ENCODE measurements at places on chromosomes 4 and X. TPM values are rescaled to one million over a fixed set of nuclear protein-coding genes. Genes with fewer than 3 reads are reported as not detected.

Gene PNMA6E
- total RNA-seq, result not detected

DNA sequence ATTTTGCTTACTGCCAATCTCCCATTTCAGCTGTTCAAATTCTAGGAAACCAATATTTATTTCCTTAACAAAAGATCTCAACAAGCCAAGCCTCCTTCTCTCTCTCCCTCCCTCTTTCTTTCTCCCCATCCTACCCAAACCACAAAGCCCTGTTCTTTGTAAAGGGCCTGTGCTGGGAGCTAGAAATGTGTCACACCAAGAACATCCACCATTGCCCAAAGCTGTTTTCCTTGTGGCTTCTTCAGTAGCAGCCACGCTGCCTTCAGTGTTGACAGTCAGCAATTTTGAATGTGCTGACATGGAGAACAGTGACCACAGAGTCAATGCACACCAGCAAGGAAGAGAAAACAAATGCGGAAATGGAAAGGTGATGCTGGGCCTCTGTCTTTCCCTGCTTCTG lies 203.0 kb downstream of the MAML3 start:
- DNase-seq, result no peak

GRCh38 chr4:83906561-83906960 lies 370.7 kb downstream of the GPAT3 start:
- DNase-seq, result no peak

Gene ZCCHC13
- total RNA-seq, result not detected

Gene NMU
- total RNA-seq, result 1.7 TPM

Gene RASGEF1B
- total RNA-seq, result 10.2 TPM

GRCh38 chr4:138192113-138192512 lies 50.0 kb downstream of the SLC7A11 start:
- no peak for DNase-seq

DNA sequence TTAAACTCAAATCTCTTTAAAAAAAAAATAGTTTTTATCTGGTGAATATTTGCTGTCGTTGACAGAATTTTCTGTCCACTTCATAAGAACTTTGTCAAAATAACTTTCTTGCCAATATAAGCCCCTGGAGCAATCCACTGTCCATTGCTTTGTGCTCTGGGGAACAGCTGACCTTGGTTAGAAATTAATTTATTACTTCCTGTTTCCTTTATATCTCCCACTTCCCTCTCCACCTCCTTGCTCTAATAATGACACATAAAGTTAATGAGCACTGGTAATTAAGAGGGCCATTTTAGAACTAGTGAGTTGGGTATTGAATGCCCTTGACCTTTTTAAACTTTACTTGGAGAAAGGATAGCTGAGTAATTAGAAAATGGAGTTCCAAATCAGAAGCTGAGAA lies 151.3 kb upstream of the LEF1 start:
- DNase-seq, result no peak

- no peak for DNase-seq
Measured at GRCh38 chr4:136637071-136637777, 895.1 kb downstream of the PCDH18 start.

DNA sequence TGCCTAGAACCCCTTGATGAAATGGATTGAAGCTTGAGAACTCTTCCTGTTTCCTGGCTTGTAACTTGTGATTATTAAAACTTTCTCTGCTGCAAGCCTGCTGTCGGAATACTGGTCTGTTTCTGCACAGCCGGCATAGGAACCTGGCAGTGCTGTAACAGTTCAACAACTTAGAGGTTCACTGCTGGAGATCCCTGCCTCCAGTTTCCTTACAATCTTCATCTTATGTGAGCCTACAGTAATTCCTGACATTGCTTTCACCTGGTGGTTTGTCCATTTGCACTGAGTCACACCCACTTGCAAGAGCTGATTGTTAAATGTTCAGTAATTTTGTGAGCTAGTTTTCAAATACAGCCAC lies 1.3 kb upstream of the SEPSECS start:
- no peak for DNase-seq

- no peak for DNase-seq
Measured at GRCh38 chr4:168811786-168812651, 198.0 kb downstream of the CBR4 start.

- DNase-seq, result no peak
Measured at GRCh38 chrX:45727761-45728160, 527.1 kb upstream of the DIPK2B start.

GRCh38 chrX:109936114-109936513 lies 66.8 kb upstream of the TMEM164 start:
- DNase-seq, result no peak

DNA sequence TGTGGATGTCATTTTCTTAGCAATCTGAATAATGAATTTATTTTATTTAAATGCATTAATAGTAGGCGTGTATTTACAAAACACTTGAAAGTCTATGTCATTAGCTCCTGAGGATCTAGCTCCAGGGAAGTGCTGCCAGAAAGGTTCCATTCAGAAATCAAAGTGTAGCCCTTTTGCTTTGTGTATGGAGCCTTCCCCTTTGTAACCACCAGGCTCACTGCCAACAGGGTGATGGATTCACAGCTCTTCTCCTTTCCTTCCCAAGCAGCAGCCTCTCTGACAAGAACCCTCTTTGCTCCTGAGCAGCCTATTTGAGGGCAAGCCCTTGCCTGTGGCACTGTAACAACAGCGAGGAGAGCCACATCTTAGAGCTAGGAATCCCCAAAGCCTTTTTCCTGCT lies 286.0 kb upstream of the RASGEF1B start:
- no peak for DNase-seq

- DNase-seq, result no peak
Measured at GRCh38 chr4:184200296-184200695, 17.4 kb downstream of the ENPP6 start.

Gene HSFX3
- total RNA-seq, result not detected

DNA sequence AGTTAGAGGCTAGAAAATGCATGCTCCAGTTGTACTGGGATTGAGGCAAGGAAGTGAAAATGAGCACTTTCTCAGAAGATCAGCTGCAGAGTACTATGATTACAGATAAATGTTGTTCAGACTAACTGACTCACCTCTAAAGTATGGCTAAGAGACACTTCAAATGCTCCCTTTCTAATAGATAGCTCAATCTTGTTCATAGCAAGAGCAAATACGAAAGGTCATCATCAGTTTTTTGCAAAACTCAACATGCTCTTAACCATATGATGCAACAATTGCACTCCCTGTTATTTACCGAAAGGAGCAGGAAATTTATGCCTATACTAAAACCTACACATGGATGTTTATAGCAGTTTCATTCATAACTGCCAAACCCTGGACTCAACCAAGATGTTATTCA lies 838.4 kb upstream of the INTU start:
- DNase-seq, result no peak

GRCh38 chrX:149230689-149231088 lies 274.4 kb downstream of the IDS start:
- DNase-seq, result no peak

Gene GRIPAP1
- total RNA-seq, result 98.4 TPM

- DNase-seq, result no peak
Measured at GRCh38 chr4:673349-674091, 556 bp downstream of the ATP5ME start.

DNA sequence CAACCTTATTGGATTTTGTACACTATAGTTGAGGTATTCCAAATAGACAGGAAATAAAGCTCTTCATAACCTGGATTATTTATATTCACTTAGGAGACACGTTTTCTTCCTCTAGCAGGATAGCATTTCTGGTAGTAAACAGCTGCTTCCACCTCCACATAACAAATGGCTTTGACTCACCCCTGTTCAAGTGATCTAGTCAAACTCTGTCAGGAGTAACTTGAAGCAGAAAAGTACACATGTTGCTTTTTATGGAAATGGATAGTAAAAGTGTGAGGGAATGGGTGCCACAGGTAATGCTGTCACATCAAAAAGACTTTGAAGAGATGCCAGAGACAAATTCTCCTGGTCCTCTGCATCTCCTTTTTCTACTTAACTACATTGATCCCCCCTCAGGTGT lies 258.7 kb upstream of the SLC7A11 start:
- no peak for DNase-seq

Gene GDPD2
- total RNA-seq, result 2.8 TPM

Gene FMR1NB
- total RNA-seq, result not detected

GRCh38 chr4:26178854-26179253 lies 142.0 kb upstream of the RBPJ start:
- no peak for DNase-seq

GRCh38 chrX:16587836-16588235 lies 62.1 kb upstream of the S100G start:
- no peak for DNase-seq

DNA sequence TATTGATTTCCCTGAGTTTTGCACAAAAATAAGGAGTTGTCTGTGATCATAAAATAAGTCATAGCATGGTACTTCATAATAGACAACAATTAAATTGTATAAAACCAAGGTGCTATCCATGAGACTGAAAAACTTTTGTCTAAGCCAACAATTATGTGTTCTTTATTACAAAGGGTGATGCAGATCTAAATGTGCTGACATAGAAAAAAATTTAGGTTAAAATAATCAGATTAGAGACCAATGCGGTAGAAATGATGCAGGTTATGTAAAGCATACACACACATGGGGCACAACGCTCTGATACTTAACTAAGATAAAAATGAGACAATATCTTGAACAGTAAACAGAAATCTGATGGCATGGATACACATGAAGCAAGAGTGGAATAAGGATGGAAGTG lies 113.3 kb downstream of the PWWP3B start:
- no peak for DNase-seq

Gene NDST3
- total RNA-seq, result 2.0 TPM

- no peak for DNase-seq
Measured at GRCh38 chrX:45435481-45435880, 234.8 kb upstream of the DIPK2B start.

- no peak for DNase-seq
Measured at GRCh38 chr4:27055221-27055760, 194.7 kb downstream of the STIM2 start.

Gene ARHGEF9
- 20.4 TPM for total RNA-seq

GRCh38 chr4:67638136-67638535 lies 62.8 kb downstream of the UBA6 start:
- no peak for DNase-seq

GRCh38 chr4:90127706-90128345 lies 632 bp downstream of the CCSER1 start:
- DNase-seq, result peak; percentile 53

Gene XAGE2
- not detected for total RNA-seq

DNA sequence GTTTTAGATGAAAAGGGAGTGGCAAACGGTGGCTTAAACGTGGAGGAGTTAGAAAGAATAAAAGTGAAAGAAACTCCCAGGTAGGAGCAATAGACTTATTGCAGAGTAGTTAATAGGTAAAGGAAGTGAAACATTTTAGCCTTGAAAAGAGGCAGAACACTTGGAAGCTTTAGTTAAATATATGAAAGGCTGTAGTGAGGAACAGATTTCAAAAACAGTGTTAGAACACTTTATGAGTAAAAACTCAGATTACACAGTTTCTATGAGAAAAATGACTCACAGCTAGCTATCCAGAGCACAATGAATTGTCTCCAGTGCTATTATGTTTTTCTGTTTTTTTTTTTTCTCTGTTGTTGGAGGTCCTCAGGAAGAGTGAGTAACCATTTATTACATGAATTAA lies 45.8 kb downstream of the TACR3 start:
- DNase-seq, result no peak

GRCh38 chr4:20576861-20577260 lies 123.4 kb upstream of the PACRGL start:
- DNase-seq, result no peak

DNA sequence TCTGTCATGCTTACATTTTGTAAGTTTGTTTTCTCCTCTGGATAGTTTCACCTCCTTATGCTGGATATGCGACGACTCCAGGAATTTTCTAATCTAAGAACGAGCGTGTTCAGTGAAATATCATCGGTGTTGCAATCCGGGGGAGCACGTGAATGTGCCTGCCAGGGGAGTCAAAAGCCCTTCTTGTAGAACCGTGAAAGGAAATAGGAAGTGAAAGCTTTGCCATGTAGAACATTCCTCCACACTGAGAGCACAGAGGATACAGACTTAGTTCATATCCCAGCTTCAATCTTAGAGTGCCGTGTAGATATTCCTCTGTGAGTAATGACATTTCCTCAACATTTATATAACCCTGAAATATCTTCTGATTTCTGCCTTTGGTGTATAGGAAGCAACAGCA lies 121.2 kb downstream of the VEGFC start:
- no peak for DNase-seq

- peak; percentile 50 for DNase-seq
Measured at GRCh38 chrX:77899081-77899828, at the start of gene COX7B. TSS of gene COX7B (plus strand) at chrX:77899468. CDS start at chrX:77899554, 86 bp downstream.

Gene UGT2B7
- 1.2 TPM for total RNA-seq

DNA sequence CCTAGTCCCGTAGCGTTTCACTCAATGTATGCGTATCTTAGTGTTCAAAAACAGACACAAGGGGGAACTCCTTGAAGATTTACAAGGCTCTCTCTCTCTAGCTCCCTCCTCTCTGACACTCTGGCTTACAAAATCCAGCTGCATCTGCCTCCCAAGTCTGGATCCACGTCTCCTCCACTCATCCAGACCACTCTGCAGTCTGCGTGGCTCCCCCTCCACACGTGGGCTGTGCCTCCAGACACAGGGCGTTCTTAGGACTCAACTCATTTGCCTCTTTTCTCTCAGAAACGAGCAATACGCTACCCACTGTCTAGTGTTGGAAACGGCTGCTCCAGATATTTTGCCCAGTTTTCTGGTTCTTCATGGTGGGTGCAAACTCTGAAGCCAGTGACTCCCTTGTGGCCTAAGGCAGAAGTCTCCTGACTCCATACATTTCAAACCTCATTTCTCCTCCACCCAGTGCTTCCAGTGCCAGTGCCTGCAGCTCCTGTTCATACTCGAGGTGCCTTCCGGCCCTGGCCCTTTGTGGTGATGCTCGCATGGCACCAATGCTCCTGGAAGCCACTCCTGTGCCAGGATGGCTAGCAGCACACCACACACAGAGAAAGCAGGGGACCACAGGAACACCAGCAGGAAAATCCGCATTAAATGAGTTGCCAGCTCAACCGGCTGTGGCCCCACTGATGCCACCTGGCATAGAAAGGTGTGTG lies 24.1 kb downstream of the NAT8L start:
- no peak for DNase-seq

DNA sequence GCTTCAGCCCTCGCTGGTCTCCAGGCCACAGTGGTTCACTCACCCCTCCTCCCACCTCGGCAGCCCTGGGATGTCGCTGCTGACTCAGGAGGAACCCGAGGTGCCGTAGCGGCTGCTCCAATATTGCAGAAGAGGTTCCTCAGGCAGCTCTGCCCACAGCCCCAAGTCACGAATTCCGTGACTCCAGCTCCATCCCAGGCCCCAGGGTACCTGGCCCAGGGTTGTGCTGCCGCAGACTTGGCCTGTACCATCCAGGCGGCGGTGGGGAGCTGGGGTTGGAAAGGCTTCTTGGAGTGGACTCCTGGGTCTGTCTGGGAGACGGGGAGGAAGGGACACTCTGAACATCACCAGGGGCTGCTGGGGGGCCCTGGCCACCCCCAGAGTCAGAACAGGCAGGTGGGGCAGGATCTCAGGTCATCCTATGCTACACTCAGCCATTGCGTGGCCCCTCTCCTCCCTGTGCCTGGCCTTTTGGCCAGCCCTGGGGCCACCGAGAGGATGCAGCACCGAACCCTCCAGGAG lies 728 bp upstream of the HGFAC start:
- DNase-seq, result no peak

GRCh38 chr4:89615051-89615450 lies 221.9 kb downstream of the SNCA start:
- DNase-seq, result no peak

Data from progenitor cell of endocrine pancreas (in vitro differentiated cells).